ENCODE measurements at places on chromosomes 3 and 15. TPM values are rescaled to one million over a fixed set of nuclear protein-coding genes. Genes with fewer than 3 reads are reported as not detected.

- DNase-seq: no peak
Observed at GRCh38 chr3:57949344-57949743, 58.9 kb upstream of the FLNB start.

- peak; percentile 90 for DNase-seq
Observed at GRCh38 chr3:61894988-61895935, 333.9 kb downstream of the PTPRG start.

- no peak for DNase-seq
Observed at GRCh38 chr3:550471-550870, 353.9 kb downstream of the CHL1 start.

Gene TP53BP1
- 43.7 TPM for total RNA-seq

DNA sequence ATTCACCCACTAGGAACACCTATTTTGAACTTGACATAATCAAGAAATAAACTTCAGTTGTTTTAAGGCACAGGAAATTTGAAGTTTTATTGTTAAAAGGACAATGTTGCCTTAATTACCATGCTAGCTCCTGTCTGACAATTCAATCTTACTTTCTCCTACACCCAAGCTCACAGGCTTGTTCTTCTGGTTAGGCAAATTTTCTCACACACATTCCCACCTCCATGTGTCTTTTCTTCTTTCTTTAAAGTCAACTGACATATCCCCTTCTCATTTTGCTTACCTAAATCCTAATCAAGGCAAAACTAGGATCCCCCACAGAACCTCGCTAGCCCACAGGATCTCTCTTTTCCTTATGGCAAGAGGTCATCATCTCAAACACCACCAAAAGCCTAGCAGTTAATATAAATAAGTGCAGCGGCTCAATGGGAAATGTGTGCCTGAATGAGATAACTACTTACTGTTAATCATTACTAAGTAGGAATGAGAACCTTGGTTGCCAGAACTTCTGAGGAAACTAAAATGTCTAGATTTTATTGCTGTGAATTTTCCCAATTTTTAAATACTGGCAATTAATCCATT, 189.3 kb downstream of the PLCH1 start:
- DNase-seq: no peak

Gene OXTR
- 115 TPM for total RNA-seq

Gene PLSCR2
- total RNA-seq: not detected

Gene P2RY1
- total RNA-seq: 0.19 TPM

DNA sequence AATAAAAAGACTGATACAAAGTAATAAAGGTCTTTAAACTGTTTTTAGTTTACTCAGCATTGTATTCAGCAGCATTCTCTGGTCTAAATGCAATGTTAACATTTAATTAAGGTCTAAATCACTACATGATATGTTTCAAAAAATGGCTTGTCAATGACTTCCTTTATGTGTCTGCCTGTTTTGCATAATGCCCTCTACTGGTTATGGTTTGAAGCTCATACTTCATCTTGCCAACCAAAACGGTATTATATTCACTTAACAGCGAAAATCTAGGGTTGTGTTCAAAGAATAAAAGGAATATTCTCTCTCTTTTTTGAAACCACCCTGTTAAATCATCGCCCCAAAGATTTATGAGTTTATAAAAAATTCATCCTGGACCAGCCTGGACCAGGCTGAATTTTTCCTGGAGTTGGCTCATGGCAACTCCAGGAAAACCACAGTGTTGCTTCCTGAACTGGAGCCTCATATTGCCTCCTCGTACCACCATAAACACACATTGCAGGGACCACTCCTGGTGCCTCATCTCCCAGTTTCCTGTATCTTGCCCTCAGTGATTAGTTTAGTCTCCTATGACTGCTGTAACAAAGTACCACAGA, 6.7 kb upstream of the NCEH1 start:
- DNase-seq: peak; percentile 18

DNA sequence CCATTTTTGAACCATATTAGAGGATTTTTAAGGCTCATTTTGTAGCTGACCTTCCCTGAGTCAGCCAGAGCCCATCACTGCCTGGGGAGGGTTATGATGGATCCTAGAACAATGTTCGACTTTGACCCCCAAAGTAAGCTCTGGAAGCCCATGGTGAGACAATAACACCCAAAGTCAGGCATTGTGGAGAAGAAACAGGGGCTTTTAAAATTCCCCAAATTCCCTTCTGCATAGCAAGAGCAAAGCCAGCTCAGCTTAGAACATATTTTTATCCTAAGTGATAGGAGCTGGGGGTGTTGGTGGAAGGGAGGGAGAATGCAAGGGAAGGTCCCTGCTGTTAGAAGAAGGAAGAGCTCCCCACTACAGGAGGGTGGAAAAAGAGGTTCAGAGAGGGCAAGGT, 4.0 kb downstream of the ITGA11 start:
- DNase-seq: no peak

GRCh38 chr15:89521605-89522004, 25.2 kb upstream of the RHCG start:
- DNase-seq: no peak

- no peak for DNase-seq
Observed at GRCh38 chr3:115616461-115616860, 6.8 kb upstream of the GAP43 start.

- DNase-seq: no peak
Observed at GRCh38 chr3:188179006-188179966, 25.3 kb downstream of the LPP start.

- DNase-seq: peak; percentile 4
Observed at GRCh38 chr15:64284042-64284441, 71.9 kb downstream of the CSNK1G1 start.

Gene MANF
- total RNA-seq: 156 TPM

GRCh38 chr3:161291191-161291901, 70.2 kb downstream of the NMD3 start:
- no peak for DNase-seq

Gene KBTBD13
- not detected for total RNA-seq

All from A172 (cell line).